ENCODE measurements at places on chromosomes 12 and 14.

- no peak for DNase-seq
- no peak overlapping the region for H3K27ac ChIP-seq
- no peaks in the 10 kb centered on the region for H3K36me3 ChIP-seq
- H3K4me1 ChIP-seq = peaks cover 16% of the 10 kb centered on the region
Observed at GRCh38 chr12:48988030-48988649, 10.0 kb downstream of the WNT1 start.

DNA sequence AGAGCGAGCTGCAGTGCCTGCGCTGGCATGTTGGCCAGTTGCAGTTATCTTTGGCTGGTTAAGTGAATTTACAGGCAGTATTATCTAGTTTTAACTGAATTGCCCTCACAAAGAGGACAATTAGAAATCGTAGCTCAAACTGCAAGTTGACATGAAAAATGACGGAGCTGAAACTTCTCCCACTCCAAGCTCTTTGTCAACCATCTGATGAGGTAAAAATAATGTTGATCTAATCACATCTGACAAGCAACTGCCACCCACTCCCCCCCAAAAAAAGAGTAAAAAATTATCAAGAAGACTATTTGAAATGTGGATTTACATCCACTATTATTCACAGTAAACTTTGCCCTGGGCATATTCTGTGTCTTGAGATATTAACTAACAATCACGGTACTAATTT lies 84.7 kb upstream of the VASH1 start:
- no peaks in the 10 kb centered on the region for H3K4me1 ChIP-seq
- no peak overlapping the region for H3K4me3 ChIP-seq
- no peaks in the 10 kb centered on the region for H3K36me3 ChIP-seq

DNA sequence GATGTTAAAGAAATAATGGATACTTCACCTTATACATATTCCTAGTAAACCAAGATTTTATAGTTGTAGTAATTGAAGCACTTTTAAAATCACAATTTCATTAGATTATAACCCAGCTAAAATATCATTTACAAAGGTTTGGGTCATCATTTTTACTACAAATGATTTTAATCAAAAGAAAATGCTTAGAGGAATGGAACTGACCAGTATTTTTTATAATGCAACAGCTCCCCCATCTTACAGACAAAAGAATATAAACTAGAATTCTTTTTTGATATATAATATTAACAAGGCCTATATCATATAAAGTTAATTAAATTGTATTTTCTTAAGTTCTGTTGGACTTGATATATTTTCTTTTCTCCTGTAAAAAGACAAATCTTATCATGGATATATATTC lies 20.4 kb upstream of the LRFN5 start:
- H3K4me3 ChIP-seq = no peak overlapping the region
- H3K27ac ChIP-seq = no peak overlapping the region
- H3K4me1 ChIP-seq = no peaks in the 10 kb centered on the region
- H3K36me3 ChIP-seq = no peaks in the 10 kb centered on the region

GRCh38 chr14:101520621-101521472 lies 40.4 kb upstream of the DIO3 start:
- no peak overlapping the region for H3K4me3 ChIP-seq
- no peaks in the 10 kb centered on the region for H3K36me3 ChIP-seq
- H3K4me1 ChIP-seq = peaks cover 6% of the 10 kb centered on the region
- H3K27me3 ChIP-seq = peaks cover 3% of the 10 kb centered on the region

GRCh38 chr12:113130457-113131135 lies 5.0 kb downstream of the RASAL1 start:
- H3K27ac ChIP-seq = no peak overlapping the region
- H3K4me1 ChIP-seq = no peaks in the 10 kb centered on the region
- DNase-seq = no peak

DNA sequence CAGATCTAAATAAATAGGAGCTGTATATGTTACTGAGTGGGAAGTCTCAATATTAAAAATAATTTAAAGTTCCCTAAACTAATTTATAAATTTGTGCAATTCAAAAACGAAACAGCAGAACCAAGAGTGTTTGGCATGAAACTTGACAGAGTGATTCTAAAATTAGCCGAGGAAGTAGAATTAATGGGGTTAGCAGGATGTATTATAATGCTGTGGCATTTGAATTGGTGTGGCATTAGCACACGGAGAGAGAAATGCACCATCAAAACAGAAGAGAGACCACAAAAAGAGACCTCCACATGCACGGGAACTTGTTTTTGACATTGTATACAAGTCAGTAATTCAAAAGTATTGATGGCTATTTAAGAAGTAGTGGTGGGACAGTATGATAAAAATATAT lies 366.0 kb upstream of the RGS6 start:
- no peaks in the 10 kb centered on the region for H3K27me3 ChIP-seq
- H3K27ac ChIP-seq = no peak overlapping the region
- no peak overlapping the region for H3K4me3 ChIP-seq
- peaks cover 4% of the 10 kb centered on the region for H3K36me3 ChIP-seq
- DNase-seq = no peak

- H3K4me3 ChIP-seq = peak overlapping the region; percentile 95
- H3K4me1 ChIP-seq = peaks cover 17% of the 10 kb centered on the region
- H3K27me3 ChIP-seq = peaks cover 9% of the 10 kb centered on the region
- no peak for DNase-seq
- peaks cover 21% of the 10 kb centered on the region for H3K36me3 ChIP-seq
- peak overlapping the region; percentile 85 for H3K27ac ChIP-seq
Observed at GRCh38 chr12:16348435-16349130, 1.1 kb downstream of the MGST1 start.

DNA sequence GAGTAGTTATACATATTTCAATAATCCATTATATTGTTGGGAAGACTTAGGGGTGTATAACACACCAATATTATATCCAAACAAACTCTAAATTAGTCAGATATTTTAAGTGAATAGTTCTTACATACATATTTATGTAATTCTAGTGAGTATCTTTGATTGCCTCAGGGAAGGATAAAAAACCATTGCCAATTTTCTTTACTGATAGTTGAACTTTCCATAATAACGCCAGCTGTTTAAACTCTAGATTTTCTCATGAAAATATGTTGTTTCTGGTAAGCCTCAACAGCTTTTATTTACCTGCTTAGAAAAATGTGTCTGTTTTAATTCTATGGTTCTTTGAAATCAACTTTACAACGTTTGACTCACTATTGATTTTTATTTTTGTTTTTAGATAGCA lies 959.6 kb upstream of the NOVA1 start:
- no peak overlapping the region for H3K27ac ChIP-seq
- H3K36me3 ChIP-seq = no peaks in the 10 kb centered on the region
- DNase-seq = no peak
- no peaks in the 10 kb centered on the region for H3K27me3 ChIP-seq
- no peaks in the 10 kb centered on the region for H3K4me1 ChIP-seq

DNA sequence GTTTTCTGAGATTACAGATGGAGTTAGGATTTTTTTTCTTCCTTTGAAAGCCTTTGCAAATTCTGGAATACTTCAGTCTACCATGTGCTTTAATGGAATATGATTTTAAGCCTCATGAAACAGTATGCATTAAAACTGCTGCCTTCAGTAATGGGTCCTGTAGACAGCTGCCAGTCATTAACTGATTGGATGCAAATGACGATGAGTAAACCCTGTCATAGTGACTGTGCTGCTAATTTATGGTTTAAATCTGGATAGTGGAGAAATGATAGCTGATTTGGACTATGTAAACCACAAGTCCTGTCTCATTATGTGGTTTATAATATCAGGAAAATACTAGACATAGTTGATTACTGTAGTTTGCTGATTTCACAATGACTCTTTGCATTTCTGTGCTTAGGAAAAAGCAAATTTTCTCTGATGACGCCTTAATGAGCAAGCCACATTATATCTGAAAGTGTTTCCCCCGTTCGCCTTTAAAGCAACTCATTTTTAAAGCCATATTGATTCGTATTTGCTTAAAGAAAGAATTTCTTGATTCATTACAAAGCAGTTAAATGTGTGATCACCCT lies 217.6 kb downstream of the TMTC2 start:
- H3K4me3 ChIP-seq = no peak overlapping the region
- no peak for DNase-seq
- no peaks in the 10 kb centered on the region for H3K4me1 ChIP-seq

DNA sequence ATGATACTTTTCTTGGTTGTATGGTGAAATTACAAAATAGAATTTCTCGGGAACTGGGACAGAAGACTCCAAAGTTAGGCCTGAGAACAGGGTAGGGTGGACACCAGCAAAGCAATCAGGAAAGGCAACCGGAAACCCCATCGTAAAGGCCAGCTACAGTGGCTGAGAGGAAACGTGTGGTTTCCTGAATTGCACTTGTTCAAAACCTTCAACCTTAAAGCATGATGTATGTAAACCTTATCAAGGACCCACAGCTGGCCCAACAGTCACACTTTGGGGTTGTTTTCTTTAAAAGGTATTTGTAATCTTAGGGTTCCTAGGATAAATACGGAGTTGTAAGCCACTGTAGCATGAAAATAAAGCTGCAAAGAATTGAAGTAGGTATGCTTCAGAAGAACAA lies 2.2 kb upstream of the PTGDR start:
- peaks cover 8% of the 10 kb centered on the region for H3K4me1 ChIP-seq
- H3K36me3 ChIP-seq = no peaks in the 10 kb centered on the region
- no peak for DNase-seq

DNA sequence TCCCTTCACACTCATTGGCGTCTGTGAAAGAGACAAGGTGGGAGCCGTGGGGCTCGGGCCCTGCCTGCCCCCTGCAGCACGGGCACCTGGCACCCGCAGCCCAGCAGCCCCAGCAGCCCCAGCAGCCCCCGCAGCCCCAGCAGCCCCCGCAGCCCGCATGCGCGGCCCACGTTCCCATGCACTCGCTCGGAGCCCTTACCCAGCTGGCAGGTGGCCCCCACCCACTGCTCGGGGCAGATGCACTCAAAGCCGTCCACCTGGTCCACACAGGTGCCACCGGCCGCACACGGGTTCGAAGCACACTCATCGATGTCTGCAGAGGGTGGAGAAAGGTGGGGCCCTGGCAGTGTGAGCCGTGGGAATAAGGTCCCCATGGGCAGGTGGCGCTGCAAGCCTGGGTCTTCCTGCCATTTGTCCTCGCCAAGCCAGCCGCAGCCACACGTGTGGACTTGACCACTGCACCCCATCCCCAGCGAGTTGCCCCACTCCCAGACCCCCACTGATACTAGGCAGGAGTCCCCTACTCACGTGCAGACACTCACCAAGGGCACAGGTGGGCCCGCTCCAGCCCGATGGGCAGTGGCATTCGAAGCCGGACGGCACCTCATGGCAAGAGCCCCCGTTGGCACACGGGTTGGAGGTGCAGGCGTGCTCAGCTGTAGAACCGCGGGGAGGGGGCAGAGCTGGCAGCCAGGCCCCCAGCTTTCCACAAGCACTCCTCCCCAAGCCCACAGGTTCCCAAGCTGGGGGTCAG lies 17.3 kb downstream of the JAG2 start:
- DNase-seq = no peak
- no peak overlapping the region for H3K27ac ChIP-seq
- no peaks in the 10 kb centered on the region for H3K27me3 ChIP-seq

- H3K27me3 ChIP-seq = no peaks in the 10 kb centered on the region
- no peak for DNase-seq
- H3K27ac ChIP-seq = peak overlapping the region; percentile 92
- no peaks in the 10 kb centered on the region for H3K36me3 ChIP-seq
- peak overlapping the region; percentile 73 for H3K4me3 ChIP-seq
Observed at GRCh38 chr14:75254381-75254822, 24.2 kb upstream of the FOS start.

DNA sequence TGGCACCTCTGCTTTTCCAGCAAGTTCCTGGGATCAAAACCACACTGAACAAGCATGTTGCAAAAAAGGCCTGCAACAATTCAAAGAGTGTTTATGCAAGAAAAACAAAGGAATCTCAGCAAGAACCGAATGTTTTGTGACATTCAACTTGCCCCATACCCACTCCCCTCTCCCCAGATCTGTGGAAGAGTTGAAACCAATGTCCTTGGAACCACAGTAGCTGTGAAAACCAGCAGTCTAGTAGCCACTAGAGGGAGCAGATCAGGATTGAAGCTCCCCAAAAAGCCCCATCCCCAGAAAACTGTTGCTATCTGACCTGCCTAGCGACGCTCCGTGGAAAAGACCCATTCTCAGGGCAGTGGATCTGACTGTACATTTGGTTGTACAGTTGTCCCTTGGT lies 27.1 kb downstream of the PRKAB1 start:
- H3K27me3 ChIP-seq = no peaks in the 10 kb centered on the region
- H3K4me1 ChIP-seq = no peaks in the 10 kb centered on the region
- no peaks in the 10 kb centered on the region for H3K36me3 ChIP-seq
- no peak for DNase-seq
- no peak overlapping the region for H3K27ac ChIP-seq

DNA sequence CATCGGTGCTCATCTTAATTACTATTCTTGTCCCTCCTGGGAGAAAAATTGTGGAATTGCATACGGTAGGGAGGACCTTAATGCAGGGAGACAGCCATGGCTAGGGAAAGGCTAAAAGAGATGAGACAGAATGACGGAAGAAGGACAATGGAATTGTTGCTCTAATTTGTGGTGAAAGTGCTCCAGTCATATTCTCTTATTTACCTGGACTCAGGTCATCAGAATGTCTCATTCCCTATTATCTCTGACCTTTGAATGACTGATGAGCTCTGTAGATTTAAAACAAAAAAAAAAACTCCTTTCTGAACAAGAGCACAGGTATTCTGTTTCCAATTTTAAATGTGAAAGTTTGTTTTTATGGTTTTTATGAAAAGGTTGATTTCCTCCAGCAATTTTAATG lies 8.6 kb upstream of the EPS8 start:
- no peaks in the 10 kb centered on the region for H3K4me1 ChIP-seq
- no peak for DNase-seq
- peaks cover 22% of the 10 kb centered on the region for H3K27me3 ChIP-seq
- H3K4me3 ChIP-seq = no peak overlapping the region
- H3K27ac ChIP-seq = no peak overlapping the region

Data from type B pancreatic cell (in vitro differentiated cells).